ENCODE measurements at places on chromosomes 3 and 15. TPM values are rescaled to one million over a fixed set of nuclear protein-coding genes. Genes with fewer than 3 reads are reported as not detected.

The TNNC1 gene
- polyA plus RNA-seq, result not detected

The MORC1 gene
- polyA plus RNA-seq, result not detected

The SGO1 gene
- polyA plus RNA-seq, result 6.6 TPM

The ATP13A4 gene
- polyA plus RNA-seq, result not detected

The SAXO2 gene
- polyA plus RNA-seq, result 2.0 TPM

The CCNB2 gene
- polyA plus RNA-seq, result 33.9 TPM

The MGLL gene
- 184 TPM for polyA plus RNA-seq

The A4GNT gene
- polyA plus RNA-seq, result not detected

The AGTR1 gene
- 4.0 TPM for polyA plus RNA-seq

The KIF7 gene
- 7.2 TPM for polyA plus RNA-seq

The MUC20 gene
- not detected for polyA plus RNA-seq

The ZKSCAN7 gene
- 3.1 TPM for polyA plus RNA-seq

The KIF9 gene
- 14.6 TPM for polyA plus RNA-seq

The NOX5 gene
- not detected for polyA plus RNA-seq

The MUC13 gene
- 0.18 TPM for polyA plus RNA-seq

The FANCD2OS gene
- polyA plus RNA-seq, result not detected

The CNTN4 gene
- not detected for polyA plus RNA-seq
